T1000 (cell line): ENCODE measurements at places on chromosomes 7 and 10.

DNA sequence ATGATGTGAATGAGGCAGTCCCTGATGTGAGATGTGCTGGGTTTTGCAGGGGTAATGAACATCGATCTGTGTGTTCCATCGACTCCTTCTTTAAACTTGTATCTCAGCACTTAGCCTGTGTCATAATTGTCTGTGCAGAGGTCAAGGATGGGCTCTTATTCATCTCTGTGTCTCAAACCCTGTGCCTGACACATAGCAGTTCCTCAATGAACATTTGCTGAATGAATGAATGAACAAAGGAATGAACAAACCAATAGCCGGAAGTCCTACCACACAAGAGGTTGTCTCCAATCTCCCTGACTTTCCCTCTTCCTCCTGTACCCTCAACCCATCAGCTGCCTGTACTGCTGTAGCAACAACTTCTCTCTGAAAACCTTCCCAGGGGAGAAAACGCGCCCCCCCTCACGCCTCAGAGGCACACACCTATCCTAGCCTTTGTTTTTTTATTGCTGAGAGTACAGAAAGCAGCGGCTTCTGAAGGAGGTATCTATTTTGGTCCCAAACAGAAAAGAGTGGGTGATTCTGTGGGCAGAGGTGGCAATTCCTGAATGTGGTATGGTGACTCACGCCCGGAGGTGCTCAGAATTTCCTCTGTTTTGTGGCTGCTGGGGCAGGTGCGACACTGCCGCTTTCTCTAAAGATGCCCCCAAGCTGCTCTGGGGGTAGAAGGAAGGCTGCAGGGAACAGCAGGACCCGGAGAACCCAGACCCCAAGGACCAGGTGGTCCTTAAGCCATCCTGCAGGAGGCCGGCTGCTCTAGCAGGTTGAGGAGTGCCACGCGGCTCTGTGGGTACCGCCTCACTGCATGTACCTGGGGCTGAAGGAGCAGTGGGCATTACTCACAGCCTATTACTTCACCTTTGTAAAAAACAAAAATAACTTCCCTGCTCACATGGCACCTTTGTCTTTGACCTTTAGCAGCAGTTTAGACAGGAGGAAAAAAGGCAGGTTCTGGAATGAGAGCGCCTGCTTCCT, 9.6 kb downstream of the IL2RA start:
- no peak for DNase-seq

DNA sequence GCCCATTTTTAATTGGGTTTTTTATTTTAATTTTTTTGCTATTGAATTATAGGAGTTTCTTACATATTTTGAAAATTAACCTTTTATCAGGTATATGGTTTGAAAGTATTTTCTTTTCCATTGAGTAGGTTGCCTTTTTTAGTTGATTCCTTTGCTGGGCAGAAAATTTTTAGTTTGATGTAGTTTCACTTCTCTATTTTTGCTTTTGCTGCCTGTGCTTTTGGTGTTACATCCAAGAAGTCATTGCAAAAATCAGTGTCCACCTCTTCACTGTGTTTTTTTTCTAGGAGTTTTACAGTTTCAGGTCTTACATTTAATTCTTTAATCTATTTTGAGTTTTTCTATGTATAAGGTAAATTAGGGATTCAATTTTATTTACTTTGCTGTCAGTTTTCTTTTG, 129.8 kb upstream of the FERD3L start:
- no peak for DNase-seq

DNA sequence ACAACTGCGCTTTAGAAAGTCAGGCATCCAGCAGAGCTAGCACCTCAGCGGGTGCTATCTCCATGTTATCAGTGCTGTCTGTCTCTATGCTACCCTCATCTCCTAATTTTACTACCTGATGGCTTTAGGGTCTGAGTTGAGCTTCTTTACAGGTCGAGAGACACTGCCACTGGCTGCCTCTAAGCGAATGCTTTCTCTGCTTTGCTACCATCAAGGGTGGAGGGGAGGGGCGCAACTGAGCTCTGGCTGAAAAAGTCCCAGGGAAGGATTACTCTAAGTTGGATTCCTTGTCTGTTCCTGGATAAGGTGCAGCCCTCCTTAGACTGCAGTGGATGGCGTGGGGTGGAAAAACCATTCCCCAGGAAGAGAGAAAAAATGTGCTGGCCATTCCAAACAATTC, 105.7 kb downstream of the CDK14 start:
- no peak for DNase-seq

- DNase-seq = peak; percentile 11
Measured at GRCh38 chr7:70143075-70144044, 545.1 kb downstream of the AUTS2 start.

- DNase-seq = no peak
Measured at GRCh38 chr7:7971308-7972040, 2.9 kb downstream of the GLCCI1 start.

DNA sequence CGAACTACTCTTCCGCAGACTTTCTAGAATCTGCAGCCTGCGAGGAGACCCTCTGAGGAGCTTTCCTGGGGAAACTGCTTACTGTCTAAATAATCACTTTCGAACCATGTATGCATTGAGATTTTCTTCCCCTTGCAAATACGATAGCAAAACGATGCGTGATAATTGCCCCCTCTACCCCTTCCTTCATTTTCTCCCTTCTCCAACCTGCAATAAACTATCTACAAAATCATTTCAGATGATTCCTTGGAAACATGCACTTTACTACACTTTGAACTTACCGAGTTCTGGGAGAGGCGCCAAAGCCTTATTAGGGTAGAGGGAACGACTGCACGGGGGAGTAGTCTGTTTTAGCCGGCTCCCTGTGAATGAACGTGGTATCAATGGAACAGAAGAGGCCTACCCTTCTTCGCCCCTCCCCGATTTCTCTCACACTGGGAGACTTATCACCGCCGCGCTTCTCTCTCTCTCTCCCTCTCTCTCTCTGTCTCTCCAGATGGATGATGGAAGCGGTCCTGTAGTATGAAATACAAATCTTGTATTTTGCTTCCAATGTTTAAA, at the start of gene FGFBP3:
FGFBP3 (minus strand) TSS at position 370 of the 561 bp plus-strand sequence. CDS start 517 bp downstream, outside the sequence.
- no peak for DNase-seq

- no peak for DNase-seq
Measured at GRCh38 chr10:121138918-121139317, 287.8 kb downstream of the WDR11 start.

DNA sequence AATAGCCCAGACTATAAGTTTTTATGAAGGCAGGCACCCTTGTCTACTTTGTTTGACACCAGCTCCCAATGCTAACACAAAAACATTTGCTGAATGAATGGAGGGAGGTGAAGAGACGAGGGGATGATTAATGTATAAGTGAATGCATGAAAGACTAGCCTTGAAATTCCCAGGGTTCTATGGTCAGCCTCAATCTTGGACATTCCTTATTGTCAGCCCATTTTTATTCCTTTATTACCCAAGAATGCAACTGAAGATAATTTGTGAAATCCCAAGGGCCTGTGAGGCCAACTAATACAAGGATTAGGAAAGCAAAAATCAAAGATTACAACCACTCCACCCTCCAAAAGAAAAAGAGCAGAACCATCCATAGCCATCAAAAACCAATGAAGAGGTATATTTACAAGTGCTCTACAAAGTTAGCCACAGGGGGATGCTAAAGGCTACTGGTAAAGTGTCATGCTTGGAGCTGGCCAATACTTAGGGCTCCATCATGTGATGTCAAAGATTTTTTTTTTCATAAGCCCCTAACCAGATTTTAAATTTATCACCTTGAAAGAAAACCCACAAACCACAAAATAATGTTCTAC, 40.0 kb upstream of the ASAH2 start:
- no peak for DNase-seq

DNA sequence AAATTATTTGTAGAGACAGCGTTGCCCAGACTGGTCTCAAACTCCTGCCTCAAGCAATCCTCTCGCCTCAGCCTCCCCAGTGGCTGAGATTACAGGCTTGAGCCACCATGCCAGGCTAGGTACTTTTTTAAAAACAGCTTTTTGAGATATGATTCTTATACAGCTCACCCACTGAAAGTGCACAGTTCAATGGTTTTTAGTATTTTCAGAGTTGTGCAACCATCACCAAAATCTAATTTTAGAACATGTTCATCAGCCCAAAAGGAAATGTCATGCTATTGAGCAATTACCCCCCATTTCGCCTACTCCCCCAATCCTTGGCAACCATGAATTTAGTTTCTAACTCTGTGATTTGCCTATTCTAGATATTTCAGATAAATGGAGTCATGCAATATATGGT, 73.7 kb downstream of the EVX1 start:
- DNase-seq = no peak

DNA sequence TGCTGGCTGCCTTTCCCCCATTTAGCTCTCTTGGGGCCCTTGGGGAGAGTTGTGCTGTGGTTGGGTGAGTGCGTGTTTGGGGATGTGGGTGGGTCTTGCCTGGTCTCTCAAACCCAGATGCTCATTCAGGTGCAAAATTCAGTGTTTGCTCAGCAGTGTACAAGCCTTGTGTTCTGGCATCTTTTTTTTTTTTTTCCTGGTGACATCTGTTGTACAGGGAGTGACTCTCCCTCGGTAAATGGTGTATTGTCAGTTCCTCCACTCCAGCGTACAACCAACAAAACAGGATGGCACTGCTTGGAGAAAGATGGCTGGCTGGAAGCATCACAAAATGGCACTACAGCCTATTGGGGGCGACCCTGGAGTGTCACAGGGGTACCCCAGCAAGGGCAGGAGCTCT, 75.5 kb downstream of the LRMDA start:
- no peak for DNase-seq

DNA sequence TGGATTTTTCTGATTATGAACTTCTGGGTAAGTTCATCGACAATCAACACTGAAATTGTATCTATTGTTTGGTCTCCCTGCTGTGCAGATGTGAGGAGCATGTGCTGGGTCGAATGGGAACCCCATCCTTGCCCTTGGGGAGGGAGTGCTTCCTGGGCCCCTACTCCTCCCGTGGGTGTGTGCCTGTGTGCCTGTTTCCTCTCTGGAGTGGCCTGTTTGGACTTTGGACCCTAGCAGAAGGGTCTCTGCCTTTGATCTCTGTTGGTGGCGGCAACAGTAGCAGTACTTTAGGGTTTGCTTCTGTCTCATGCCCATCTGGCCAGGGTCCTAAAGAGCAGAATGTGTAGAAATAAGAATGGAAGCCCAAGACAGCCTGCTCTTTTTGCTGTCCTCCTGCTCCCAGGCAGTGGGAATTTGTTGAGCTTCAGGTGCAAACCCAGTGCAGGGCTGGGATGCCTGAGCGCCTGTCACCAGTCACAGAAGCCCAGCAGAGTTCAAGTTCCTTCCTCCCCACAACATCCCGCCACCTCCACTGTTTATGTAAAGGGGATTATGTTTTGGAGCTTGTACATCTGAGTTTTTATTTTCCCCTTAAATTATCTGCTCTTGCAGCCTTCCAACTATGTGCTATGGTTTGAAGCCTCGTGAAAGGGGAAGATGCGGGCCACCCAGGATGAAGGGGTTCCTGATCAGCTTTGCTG, 1.5 kb upstream of the TACR2 start:
- DNase-seq = no peak

DNA sequence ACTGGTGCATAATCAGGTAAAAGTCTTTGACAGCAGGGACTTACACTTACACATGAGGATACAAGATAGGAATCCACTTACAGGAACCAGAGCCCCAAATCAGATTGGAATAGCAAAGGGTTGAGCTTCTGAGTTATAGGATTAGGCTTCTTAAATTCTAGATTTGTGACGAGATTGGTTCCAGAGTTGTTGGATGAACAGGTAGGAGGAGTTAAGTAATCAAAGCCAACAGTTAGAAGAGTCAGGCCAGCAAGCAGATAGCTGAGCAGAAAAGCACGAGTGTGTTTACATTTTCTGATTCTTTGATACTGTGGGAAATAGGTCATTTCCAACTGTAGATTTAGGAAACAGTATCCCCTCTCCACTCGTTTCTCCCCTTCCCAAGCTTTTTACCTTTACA, 167.0 kb downstream of the MDFIC start:
- DNase-seq = no peak

- DNase-seq = no peak
Measured at GRCh38 chr10:87694011-87694794, 34.5 kb downstream of the PAPSS2 start.

GRCh38 chr7:47682874-47683273, 101.0 kb upstream of the TNS3 start:
- no peak for DNase-seq

DNA sequence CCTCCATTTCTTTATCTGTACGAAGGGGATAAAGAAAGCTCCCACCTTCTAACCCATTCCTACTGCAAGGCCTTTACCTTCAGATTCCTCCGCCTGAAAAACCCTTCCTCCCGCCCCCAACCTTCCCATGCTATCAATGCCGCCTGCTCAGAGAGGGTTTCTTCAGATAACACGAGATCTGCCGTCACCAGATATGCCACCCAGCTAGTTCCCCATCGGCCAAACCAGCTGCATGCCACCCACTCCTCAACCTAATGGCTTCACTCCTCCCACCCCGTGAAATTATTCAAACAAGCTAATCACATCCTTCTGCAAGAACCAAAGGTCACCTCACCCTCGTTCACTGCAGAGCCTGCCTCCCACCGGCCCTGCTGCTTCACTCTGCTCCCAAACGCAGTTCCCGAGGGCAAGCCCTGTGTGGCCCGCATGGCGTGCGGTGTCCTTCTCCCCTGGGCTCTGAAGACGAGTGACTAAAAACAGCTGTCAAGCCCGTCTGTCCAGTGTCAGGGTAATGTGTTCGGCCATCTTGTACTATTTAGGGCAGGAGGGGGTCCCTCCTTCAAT, 46.8 kb upstream of the TMEM213 start:
- DNase-seq = no peak

DNA sequence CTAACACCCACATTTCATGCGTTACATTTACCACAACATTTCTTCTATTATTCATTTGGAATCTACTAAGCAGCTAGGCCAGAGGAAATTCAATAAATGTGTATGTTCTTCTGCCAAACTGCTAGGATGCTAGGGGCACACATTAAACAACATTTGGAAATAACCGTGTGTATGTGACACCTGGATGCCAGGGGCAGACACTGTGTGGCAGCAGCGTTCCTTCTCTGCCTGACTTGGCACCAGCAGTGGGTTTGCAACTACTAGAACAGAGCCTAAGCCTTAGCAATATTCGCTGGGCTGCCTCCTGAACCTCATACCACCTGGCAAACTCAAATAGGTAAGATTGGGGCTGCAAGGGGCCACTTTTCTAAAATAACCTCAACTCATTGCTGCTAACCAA, 182.1 kb downstream of the CHCHD3 start:
- DNase-seq = no peak

GRCh38 chr7:125355899-125356298, 426.3 kb upstream of the POT1 start:
- DNase-seq = no peak
